ENCODE measurements at places on chromosomes 3 and 15.

DNA sequence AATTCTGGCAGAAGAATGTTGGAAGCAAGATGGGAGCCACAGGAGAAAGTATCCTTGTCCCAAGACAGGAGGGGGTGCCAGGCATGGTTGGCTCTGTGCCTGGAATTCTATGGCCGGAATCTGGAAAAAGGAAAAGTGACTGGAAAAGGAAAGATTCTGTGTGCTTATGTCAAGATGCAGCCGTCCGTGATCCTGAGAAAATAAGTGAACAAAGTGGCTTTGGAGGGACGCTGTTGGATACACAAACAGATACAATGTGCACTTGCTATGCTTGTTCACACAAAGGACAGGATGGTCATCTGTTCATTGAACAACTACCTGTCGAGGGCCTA lies 28.5 kb upstream of the MUC20 start:
- DNase-seq = no peak

- no peak for DNase-seq
Measured at GRCh38 chr3:62229211-62229610, 144.1 kb downstream of the FEZF2 start.

DNA sequence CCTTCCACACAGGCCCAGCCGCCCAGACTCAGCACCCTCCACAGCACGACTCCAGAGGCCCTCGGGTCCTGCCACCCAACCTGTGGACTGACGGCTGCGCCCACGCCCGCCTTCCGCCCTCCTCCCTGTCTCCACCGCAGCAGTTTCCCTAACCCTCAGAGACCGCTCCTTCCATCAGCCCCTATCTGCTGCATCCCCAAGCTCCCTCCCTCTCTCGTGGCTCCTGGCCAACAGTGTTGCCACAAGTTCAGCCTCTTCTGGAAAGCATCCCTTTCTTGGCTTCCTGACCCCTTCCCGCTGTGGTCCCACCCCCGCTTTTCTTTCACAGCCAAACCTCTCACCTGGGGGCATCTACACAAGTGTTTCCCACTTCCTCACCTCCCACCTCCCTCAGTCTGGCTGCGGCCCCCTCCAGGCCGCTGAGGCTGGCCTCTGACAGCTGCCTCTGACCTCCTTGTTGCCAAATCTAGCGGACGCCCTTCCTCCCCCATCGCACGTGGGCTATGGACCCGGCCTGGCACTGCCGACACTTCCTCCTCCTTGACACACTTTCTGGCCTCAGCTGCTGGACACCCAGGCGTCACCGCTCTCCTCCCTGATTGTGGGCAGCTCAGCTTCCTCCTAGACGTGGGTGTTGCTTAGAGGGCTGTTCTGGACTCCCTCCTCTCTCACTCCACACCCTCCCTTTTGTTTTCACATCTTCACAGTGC lies 168.8 kb upstream of the TLE3 start:
- DNase-seq = no peak

DNA sequence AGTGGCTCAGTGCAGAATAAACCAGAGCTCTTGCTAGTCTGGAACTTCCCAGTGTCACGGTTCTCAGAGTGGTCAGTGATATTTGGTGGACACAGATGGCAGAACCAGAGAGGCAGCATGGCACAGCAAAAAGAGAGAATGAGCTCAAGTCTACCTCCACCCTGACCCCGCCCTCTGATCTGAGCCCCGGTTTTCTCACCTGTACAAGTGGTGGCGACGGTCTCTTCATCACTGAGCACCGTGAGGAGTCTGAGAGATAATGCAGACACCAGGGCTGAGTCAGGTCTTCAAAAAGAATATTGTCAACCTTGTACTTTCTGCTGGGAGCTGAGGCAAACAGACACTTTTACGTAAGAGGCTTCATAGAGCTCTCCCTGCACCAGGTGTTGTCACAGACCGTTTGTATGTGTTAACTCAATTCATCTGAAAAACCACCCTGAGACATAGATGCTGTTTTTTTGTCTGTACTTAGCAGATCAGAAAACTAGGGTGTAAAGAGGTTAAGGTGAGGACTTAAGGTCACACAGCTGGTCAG lies 13.2 kb downstream of the FGD5 start:
- DNase-seq = no peak

GRCh38 chr3:55626279-55626665 lies 139.2 kb upstream of the WNT5A start:
- DNase-seq = no peak

DNA sequence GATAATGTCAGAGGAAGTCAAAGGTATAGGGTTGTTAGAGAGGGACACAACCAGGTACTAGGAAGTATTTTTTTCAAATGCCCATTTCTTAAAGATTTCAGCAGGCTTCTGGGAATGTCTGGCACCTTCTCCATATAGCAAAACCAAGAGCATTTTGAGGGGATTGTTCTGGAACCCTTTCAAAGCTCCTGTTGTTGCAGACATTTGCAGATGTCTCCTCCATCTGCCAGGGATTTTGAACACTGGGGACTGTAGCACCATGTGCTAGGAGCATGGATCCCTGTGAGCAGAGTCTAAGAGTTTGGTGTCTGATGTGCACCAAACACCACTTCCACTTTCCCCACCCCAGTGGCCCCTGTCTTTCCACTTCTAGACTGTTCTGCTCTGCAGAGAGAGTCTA lies 206.0 kb upstream of the KBTBD8 start:
- no peak for DNase-seq

DNA sequence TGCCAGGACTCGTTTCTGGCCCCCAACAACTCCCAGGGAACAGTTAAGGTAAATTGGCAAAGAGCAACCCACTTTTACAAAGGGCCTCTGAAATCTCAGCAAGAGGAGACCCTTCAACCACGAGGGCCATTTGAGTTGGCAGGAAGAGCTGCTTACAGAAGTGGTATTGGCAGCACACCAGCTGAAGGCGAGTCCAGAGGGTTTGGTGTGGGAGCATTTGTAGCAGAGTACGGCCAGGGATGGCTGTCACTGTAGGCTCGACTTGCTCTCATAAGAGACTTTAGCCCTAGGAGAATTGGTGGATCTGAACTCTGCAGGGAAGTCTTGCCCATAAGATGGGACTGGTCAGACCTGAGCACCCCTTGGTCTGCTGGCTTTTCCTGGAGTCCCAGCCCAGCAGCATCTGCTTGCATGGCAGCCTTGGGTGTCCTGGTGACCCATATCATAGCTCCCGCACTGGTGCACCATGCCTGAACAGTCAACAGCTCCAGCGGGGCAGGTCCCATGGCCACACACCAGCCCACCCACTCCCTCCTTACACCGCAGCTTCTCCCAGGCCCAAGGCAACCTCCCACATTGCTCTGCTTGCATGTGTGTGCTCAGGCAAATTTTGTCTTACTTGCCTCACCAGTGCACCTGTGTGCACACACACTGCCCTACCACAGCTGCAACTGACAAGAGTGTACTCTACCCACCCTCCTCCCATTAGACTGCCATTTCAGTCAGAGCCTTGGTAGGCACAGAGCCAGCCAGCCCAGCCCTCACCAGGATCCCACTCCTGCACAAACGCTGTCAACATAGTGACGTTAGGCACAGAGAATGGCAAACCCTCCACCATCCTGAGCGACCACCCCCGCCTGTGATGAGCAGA lies 861.6 kb upstream of the DPPA4 start:
- no peak for DNase-seq

GRCh38 chr3:35781558-35781957 lies 142.2 kb downstream of the ARPP21 start:
- no peak for DNase-seq

DNA sequence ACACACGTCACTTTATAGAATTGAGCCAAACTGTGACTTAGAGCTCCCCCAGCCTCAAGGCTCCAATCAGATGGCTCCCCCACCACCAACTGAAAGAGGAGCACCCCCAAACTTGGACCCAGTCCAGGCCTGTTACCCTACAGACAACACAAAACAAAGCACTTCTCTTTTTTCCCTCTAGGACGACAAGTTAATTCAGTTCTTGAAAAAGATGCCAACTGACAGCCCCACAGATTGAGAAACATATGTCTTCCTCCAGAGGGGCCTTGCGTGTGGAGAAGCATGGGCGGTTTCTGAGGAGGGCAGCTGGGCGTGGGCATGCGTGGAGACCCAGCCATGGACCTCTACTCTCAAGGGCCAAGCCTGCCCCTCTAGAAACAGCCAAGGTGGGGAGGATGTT lies 229.5 kb downstream of the SHQ1 start:
- no peak for DNase-seq

- no peak for DNase-seq
Measured at GRCh38 chr3:31117854-31118253, 223.4 kb upstream of the GADL1 start.

GRCh38 chr3:196418601-196419000 lies 13.6 kb downstream of the UBXN7 start:
- DNase-seq = no peak

DNA sequence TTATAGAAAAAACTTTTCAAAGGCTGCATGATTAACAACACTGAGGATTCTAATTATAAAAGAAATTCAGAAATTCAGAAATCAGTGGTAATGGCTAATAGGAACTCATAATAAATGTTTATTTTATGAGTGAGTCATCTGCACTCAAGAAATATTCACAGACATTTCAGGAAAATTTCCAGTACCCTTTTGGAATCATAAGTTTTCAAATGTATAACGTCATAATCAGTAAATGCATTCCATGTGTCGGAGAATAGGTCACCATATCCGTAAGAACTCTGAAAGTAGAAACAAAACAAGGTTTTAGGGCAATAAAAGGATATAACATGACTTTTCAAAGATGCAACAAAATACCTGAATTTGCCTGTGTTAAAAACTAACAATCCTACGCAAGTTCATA lies 24.7 kb downstream of the EOGT start:
- no peak for DNase-seq

DNA sequence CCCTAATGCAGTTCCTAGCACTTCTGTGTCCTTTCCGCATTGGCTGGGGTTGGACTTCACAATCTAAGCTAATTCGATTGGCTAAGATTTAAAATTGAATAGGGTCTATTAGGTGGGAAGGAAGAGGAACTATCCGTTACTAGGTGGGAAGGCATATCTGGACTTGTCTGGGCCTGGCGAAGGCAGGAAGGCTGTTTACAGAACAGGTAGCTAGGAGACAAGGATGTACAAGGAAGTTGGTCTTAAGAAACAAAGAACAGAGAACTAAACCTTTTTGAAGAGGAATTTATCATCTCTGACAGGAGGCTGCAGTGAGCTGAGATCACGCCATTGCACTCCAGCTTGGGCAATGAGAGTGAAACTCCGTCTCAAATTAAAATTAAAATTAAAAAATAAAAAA lies 17.3 kb upstream of the ATG7 start:
- no peak for DNase-seq

- no peak for DNase-seq
Measured at GRCh38 chr3:155979746-155980145, 109.3 kb downstream of the GMPS start.

DNA sequence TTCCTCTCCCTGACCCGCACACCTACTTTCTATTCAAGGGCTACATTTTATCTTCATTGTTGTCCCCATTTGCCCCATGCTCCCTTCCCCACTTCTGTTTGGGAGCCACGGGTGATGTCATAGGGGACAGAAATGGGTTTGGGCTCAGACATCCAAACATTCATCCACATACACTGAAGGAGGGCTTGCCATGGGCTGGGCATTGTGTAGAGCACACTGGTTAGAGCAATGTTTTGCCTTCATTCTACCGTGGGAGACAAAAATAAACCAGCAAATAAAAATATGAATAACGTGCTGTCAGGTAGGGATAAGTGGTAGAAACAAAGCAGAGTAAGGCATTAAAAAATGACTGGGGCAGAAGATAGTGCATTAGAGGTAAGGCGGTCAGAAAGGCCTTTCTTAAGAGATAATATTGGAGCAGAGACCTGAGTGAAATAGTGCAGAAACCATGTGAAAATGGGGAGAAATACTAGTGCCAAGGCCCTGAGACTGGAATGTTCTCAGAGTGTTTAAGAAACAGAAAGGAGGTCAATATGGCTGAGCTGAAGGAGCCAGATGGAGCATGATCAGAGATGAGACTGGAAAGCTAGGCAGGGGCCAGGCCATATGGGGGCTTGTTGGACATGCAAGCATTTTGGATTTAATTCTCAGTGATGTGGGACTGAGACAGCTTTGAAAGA lies 40.9 kb upstream of the CLSTN2 start:
- DNase-seq = no peak

- DNase-seq = no peak
Measured at GRCh38 chr3:115691964-115692363, 68.7 kb downstream of the GAP43 start.

- no peak for DNase-seq
Measured at GRCh38 chr15:67208396-67208795, 46.1 kb downstream of the AAGAB start.

GRCh38 chr3:25365636-25366035 lies 62.4 kb upstream of the RARB start:
- DNase-seq = no peak

- DNase-seq = no peak
Measured at GRCh38 chr15:93942269-93942694, 289.1 kb upstream of the MCTP2 start.

DNA sequence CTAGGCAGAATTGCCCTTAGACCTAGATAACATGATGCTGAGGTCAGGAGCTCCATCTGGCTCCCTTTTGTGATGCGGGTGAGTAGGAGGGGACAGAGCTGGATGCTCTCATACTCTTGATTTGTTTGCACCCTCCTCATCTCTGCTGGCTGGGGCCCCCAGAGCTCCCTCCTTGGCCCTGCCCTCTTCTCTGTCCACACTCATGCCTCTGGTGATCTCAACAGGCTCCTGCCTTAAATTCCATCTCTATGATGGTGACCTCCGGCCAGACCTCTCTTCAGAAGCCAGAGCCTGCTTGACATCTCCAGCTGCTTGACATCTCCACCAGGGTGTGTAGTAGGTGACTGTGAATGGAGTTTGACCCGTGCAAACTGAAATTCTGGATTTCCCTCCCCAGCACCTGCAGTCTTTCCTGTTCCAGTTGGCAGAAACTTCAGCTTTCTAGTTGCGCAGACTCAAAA lies 4.3 kb upstream of the FGD5 start:
- DNase-seq = no peak

DNA sequence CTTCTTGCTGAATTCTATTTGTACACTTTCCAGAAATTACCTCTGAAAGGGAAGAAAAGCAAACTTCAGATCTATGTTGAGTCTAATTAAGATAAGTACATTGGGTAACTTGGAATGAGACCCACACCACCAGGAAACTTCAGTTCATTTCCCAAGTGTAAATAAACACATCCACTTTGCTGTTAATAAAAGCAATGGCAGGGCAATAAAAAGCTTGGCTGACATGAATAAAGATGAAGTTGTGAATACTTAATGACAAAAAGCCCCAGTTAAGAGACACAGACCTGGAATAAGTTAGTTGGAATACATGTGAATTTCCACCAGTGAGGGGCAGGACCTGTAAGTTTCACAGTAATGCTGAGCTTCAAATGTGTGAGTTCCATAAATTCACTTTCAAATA lies 83.3 kb downstream of the MEX3B start:
- DNase-seq = no peak

- no peak for DNase-seq
Measured at GRCh38 chr3:172279191-172279640, 169.0 kb downstream of the GHSR start.

- DNase-seq = no peak
Measured at GRCh38 chr3:194474675-194475074, 12.1 kb downstream of the ATP13A3 start.

DNA sequence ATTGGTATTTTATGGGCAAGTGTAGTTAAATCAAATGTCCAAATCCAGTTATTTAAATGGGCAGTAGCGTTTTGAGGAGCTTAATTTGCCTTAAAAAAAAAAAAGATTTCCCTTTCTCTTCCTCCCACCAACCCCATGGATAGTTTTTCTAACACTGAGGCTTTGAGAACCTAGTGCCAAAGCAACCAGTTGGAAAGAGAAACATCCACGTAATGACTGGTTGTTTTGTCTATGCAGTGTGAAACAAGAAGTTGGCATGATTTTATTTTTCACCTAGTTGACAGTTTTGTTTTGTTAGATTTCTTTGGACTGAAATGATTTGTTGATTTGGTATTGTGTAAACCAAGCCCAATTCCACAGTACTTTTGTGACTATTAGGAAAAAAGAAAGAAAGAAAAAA lies 170.0 kb downstream of the SOX2 start:
- no peak for DNase-seq

Measured in stimulated activated CD8-positive, alpha-beta memory T cell treated with anti-CD3 and anti-CD28 coated beads, Interleukin-12 subunit alpha, Interleukin-12 subunit beta, amount 100 ng/mL, for 1 hour (primary cell).